ENCODE measurements at places on chromosomes 13 and 19. TPM values are rescaled to one million over a fixed set of nuclear protein-coding genes. Genes with fewer than 3 reads are reported as not detected.

KCNN1 gene
- total RNA-seq, result 0.69 TPM

LRRC63 gene
- 2.5 TPM for total RNA-seq

POSTN gene
- total RNA-seq, result not detected

PGLYRP2 gene
- total RNA-seq, result not detected

FGF21 gene
- total RNA-seq, result not detected

ERICH4 gene
- not detected for total RNA-seq

SLC1A6 gene
- not detected for total RNA-seq

KIR2DL1 gene
- total RNA-seq, result not detected

CYP4F2 gene
- 0.19 TPM for total RNA-seq

MICU2 gene
- total RNA-seq, result 25.7 TPM

EDDM13 gene
- total RNA-seq, result not detected

NKPD1 gene
- total RNA-seq, result 0.70 TPM

PCDH9 gene
- 0.34 TPM for total RNA-seq

NCAN gene
- total RNA-seq, result 0.14 TPM

C19orf44 gene
- total RNA-seq, result 3.0 TPM

IL11 gene
- 4.0 TPM for total RNA-seq

PSG3 gene
- total RNA-seq, result not detected

PSG4 gene
- total RNA-seq, result not detected

PSG11 gene
- not detected for total RNA-seq

BRCA2 gene
- 41.5 TPM for total RNA-seq

ZIC5 gene
- total RNA-seq, result not detected

ZSCAN1 gene
- total RNA-seq, result not detected

TMEM145 gene
- total RNA-seq, result 1.6 TPM

TSC22D1 gene
- total RNA-seq, result 20.3 TPM

BCL2L12 gene
- total RNA-seq, result 82.6 TPM

SOX1 gene
- total RNA-seq, result not detected

CNN1 gene
- not detected for total RNA-seq

KCTD15 gene
- total RNA-seq, result 8.2 TPM

DIRAS1 gene
- 0.32 TPM for total RNA-seq

Measured in activated T-cell treated with anti-CD3 and anti-CD28 coated beads, Interleukin-2, amount 50 U/mL, for 72 hours (primary cell).